Caudate nucleus (tissue), 63 donors: ENCODE measurements at places on chromosomes 13 and 19.

GRCh38 chr13:29161676-29162075 lies 341.5 kb downstream of the MTUS2 start:
- DNase-seq, result no peak

DNA sequence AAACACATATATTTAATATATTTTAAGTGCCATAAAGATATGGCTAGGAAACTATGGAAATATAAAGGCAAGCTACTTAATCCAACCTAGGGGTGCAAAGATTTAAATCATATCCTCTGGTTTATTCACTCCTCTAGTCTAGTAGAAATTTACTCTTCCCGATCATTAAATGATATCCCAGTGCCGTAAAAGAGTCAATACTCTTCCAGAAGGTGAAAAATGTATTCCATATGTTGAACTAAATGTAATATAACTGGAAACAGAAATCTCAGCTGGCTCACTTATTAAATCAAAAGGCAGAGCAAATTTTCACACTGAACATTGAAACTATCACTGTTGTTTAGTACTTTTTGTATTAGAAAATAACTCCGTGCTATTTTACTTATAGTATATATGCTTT lies 11.1 kb downstream of the MAB21L1 start:
- no peak for DNase-seq

DNA sequence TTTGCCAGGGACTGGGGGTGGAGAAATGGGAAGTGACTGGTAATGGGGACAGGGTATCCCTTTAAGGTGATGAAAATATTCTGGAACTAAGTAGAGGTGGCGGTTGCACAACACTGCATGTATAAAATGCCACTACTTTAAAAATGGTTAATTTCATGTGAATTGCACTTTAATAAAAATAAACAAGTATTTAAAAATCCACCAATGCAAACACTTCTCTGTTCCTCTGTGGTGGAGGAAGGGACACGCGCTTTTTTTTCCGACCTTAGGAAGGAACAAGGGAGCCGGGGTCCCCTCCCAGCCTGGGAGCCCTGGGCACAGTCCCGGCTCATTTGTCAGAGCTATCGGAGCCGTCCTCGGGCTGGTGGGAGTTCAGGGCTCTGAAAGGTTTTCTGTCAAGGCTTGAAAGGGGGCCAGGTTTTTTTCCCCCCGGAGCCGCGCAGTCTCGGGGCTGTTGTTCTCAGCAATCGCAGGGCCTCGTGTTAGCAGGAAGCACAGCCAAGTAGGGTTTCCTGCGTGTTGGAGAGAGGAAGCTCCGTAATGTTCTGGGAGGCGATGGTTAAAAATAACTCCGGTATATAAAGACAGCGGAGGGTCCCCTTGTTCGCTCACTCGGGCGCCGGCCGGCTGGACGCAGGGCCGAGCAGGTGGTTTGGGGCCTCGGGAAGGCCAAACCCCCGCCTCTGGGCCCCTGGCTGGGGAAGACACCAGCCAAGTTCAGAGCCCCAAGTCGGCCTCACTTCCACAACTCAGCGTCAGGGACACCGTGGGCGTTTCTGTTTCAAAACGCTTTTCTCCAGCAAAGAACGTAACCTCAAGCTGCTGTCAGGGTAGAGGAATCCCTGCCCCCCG lies 41.2 kb upstream of the KLF2 start:
- DNase-seq, result peak; percentile 79

- no peak for DNase-seq
Measured at GRCh38 chr13:31805841-31806240, 66.5 kb downstream of the RXFP2 start.

- no peak for DNase-seq
Measured at GRCh38 chr19:17484520-17485185, 14.3 kb downstream of the SLC27A1 start.

GRCh38 chr13:30570691-30571090 lies 47.0 kb upstream of the USPL1 start:
- DNase-seq, result no peak

GRCh38 chr13:24606486-24607170 lies 73.6 kb upstream of the ATP12A start:
- DNase-seq, result no peak

DNA sequence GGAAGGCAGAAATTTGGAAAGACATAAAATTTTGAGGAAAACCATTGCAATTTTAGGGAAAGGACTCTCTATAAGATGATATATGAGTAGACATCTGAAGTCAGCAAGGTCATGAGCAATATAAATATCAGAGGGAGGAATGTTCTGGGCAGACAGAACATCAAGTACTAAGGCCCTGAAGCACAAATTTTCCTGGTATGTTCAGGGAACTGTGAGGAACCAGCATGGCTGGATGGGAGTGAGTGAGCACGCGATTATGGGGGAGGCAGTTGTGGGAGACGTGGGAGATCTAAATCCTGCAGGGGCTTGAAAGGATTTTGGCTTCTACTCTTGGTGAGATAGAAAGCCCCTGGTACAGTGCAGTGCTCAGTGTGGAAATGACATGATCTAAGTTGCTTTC lies 112.0 kb downstream of the TBC1D4 start:
- no peak for DNase-seq

- DNase-seq, result no peak
Measured at GRCh38 chr13:70849222-70849621, 741.0 kb upstream of the KLHL1 start.

- no peak for DNase-seq
Measured at GRCh38 chr13:79457948-79458347, 23.0 kb upstream of the NDFIP2 start.

DNA sequence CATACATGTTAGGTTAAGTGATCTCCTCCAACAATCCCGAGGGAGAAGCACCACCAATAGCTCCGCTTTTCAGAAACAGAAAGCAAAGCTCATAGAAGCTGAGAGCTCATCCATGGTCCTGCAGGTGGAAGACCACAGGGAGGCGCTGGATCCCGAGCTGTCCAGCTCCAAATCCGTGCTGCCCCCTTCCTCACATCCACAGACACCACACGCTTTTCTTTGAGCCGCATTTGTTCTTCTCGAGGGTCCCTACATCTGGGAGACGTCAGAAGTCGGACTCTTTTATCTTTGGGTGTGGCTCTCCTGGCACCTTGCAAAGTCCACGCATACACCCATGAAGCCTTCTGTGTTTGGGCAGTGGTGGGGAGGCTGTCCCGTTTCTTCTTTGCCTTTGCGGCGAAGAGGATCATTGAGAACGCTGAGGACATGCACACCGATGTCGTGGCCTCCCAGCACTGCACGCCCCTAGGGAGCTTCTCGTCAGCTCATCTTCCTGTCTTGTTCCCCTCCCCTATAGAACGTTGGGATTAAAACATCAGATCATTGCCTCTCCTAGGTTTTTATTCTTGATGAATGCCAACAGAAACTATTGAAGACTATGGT lies 184.8 kb downstream of the TEX29 start:
- no peak for DNase-seq

DNA sequence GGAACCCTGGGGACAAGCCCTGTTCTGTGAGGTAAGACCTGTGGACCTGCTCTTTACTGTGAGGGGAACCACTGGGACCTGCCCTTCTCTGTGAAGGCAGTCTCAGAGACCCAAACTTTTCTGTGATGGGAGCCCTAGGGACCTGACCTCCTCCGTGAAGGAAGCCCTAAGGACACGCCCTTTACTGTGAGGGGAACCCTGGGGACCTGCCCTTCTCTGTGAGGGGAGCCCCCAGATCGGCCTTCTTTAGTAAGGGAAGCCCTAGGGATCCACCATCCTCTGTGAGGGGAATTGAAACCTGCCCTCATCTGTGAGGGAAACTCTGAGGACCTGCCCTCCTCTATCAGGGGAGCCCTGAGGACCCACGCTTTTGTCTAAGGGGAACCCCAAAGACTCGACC lies 343.5 kb downstream of the UQCRFS1 start:
- DNase-seq, result no peak

DNA sequence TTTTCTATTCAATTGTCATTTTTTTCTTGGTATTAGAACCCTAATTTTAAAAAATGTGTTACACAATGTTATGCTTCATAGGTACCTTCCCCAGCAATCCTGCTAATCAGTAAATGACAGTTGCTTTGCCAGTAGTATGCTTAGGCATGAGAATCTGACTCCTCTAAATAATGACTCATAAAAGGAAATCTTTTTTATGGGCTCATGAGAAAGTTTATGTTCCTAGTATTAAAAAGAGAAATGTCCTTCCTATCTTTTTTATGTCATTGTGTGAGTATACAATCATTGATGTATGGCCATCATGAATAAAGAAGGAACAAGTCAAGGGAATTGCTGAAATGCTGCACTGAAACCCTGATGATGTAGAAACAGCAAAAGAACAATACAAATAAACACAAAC lies 1237.7 kb upstream of the PCDH20 start:
- DNase-seq, result no peak

DNA sequence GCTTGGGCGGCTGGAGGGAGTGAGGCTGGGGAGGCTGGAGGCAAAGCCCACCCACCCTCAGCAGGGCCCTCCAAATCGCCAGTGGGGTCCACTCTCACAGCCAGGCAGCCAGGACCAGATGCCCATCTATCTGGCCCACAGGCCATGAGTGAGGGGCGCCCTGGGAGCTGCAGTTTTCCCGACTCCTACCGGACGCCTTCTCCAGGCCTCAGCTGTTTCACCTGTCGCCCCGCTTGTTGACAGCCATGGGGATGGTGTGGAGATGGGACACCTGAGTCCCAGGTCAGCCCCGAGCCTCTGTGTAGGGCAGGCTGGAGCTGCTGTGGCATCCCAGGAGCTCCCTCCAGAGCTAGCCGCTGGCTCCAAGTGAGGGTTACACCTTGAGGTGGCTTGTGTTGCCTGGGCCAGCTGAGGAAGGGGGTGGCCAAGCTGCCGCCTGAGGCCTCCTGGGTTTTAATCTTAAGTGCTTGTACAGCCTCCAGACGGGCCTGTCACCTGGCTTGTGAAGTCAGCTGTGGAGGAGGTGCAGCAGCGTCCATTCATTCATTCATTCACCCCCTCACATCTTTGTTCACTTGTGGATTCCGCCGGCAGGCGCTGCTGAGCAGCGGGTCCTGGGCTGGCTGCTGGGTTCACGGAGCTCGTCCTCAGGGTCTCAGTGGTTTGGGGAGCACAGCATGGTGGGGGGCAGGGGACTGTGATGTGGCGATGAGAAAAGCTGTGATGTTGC lies 52.0 kb downstream of the COMP start:
- no peak for DNase-seq

DNA sequence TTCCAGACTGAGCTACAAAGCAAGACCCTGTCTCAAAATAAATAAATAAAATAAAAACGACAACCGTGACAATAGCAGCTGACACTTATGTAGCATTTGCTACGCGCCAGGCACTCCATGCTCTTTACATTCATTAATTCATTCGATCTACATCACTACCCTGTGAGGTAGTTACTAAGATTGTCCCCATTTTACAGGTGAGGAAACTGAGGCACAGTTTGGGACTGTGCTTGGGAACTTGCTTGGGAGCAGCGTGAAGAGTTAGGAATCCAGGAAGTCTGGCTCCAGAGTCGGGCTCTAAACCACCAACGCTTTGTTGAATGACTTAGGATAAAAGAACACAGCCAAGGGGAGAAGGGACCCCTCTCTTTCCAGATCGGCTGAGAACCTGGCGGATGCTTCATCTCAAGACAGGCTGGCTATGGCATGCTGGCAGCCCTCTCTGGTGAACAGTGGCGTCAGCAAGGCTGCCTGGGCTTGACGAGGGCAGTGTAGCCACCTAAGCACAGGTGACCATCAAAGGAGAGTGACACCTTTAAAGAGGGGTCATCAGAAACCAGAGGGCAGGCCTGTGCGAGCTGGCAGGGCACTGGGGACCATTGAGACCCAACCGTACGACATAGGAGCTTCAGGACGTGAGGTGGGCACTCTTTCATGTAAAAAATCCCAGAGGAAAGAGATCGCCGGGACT lies 591 bp downstream of the DOHH start:
- DNase-seq, result no peak

GRCh38 chr19:28542394-28543243 lies 670.3 kb downstream of the UQCRFS1 start:
- no peak for DNase-seq

DNA sequence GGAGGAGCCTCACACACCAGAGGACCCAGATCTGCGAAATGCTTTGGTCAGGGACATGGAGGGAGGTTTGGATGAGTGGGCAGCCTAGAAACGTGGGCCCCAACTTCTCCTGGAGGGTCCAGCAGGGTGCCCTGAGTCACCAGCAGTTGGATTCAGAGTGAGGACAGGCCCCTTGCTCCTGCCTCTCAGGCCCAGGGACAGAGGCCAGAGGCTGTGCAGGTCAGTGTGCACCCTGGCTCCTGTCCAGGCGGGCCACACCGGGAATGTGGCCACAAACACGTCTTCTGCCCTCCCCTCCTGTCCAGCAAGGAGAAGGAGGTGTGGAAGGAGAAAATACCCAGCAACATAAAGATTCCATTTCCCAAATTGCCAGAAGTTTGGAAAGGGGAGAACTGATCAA lies 19.4 kb downstream of the IRS2 start:
- DNase-seq, result no peak

DNA sequence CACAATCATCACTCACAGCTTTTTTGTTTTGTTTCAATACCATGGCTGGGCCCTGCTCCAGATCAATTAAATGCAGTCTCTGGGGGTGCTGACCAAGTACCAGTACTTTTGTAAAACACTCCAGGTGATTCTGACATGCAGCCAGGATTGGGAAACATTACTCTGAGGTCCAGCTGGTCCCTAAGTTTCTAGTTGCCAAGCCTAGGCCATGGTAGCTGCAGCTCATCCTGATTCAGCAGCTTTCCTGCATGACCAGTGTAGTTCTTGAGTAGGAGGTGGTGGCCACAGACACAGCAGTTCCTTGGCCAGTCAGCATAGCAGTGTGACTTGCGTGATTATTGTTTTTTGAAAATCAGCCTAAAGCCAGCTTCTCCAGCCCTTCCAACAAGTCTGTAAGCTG lies 859.1 kb downstream of the DIAPH3 start:
- DNase-seq, result no peak

DNA sequence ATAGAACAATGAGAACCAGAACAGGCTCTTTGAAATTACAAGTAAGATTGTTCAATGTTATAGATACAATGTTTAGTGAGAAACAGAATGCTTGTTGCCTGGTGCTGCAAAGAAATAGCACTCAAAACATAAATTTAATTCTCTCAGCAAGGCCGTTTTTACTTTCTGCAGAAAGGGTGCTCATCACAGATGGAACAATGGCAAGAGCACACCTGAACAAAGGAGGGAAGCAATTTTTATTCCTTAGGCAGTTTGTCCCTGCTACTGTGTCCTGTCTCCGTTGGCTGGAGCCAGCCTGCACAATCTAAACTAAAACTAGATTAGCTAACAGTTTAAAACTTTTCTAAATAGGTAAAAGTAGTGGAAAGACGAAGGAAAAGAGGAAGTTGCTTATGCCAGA lies 10.4 kb upstream of the ZNF8 start:
- DNase-seq, result no peak
